ENCODE measurements at places on chromosomes 16 and 17.

DNA sequence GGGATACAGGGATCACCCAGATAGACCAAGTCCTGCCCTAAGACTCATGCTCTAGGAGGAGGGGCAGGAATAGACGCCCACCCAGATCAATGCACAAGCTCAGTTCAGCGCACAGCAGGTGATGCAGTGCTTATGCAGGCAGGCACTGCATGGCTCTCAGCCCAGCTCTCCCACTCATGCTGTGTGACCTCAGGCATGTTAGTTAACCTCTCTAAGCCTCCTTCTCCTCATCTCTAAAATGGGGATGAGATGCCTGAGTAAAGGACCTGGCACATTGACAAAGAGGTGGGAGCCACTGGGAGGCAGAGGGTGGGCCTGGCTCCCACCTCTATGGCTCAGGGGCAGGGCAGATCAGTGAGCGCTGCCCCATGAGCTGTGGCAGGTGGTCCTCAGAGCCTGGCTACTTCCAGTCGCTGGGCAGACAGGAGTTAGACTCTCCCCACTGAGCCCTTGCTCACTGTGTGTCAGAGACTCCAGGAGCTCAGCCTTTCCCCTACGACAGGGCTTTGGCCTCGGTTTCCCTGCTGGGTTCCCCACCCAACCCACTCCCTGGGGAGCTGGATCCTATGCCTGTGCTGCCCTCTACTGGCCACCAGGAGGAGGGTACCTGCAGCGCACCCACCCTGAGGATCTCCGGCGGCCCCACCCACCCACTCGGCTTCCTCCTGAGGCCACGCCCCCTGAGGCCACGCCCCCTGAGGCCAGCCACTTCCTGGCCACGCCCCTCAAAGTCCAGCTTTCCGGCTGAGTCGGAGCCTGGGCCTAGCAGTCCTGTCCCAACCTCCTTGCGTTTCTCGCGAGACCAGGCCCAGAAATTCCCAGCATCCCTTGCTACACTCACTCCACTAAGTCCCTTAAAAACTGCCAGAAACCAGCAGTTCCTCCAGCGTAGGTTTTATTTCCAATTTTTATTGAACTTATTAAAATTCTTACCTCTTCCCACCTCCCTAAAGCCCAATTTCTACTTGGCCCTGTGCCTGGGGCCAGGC is 196.1 kb downstream of the GSG1L start:
- peak; percentile 2 for DNase-seq

DNA sequence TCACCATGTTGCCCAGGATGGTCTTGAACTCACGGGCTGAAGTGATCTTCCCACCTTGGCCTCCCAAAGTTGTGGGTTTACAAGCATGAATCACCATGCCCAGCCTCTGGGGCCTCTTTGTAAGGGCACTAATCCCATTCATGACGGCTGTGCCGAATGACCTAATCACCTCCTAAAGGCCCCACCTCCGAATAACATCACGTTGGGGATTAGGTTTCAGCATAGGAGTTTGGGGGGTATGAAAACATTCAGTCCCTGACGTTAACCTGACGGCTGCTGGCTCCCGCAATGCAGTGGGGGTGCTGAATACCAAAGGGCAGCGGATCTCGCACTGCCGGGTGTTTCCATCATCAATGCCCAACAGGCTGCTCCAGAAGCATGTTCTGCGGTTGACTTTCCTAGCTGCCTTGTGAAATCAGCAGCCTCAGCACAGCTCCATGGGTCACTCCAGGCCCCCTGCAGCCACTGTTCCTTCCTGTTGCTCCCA is 120.8 kb upstream of the SEC14L1 start:
- peak; percentile 16 for DNase-seq

DNA sequence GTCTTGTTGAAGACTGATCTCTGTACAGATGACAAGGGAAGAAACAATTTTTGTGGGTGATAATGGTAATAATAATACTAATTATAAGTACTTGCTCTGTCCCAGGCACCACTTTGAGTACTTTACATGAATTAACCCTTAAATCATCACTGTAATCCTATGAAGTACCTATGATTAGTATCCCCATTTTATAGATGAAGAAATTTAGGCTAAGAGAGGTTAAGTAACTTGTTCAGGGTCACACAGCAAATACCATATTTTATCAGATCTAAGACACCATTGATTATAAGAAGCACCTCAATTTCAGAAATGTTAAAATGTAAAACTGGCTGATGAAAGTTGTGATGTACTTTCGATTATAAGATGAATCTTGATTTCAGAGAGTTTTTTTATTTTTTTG is 18.6 kb downstream of the TADA2A start:
- DNase-seq, result no peak

DNA sequence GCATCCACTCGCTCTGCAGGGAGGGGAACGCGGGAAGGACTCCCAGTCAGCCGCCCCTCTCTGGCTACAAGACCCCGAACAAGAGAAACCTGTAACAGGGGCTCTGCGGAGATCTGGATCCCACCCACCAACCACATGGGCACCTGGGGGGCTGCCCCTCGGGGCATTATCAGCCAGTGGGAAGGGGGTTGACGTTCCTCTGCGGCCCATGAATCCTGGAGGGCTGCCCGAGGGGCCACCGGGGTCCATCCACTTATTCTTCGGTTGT is 1.8 kb upstream of the PCGF2 start:
- DNase-seq, result no peak

DNA sequence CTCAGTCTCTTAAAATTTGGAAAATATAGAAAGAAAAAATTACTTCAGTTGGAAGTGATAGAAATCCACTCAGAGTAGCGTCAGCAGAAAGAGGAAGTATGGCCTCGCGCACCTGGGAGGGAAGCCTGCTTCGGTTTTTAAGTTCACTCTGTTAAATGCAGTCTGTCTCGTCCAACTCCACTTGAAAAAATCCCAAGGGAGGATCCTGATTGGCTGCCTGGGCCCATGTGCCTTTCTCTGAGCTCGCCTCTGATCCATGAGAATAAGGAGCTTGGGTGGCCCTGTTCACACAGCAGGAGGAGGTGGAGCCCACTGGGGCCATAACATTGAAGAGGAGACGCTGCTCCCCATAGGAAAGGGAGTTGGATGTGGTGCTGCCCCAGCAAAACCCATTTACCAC is 40.7 kb downstream of the DNAJA2 start:
- DNase-seq, result no peak

DNA sequence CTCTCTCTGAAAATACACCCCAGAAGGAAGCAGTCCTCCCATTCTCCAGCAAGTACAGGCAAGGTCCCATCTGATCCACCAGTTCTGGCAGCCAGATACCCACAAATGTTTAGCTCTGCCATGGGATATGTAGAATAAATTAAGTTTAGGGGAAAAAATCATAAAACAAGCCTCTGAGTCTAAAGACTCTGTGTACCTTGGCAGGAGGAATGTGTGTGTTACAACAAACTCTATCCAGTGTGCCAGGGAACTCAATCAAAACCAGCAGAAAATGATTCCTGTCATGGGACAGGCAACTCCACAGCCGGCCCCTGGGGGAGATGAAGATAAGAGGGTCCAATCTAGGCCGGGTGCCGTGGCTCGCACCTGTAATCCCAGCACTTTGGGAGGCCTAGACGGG is 73.4 kb downstream of the MRM3 start:
- no peak for DNase-seq

DNA sequence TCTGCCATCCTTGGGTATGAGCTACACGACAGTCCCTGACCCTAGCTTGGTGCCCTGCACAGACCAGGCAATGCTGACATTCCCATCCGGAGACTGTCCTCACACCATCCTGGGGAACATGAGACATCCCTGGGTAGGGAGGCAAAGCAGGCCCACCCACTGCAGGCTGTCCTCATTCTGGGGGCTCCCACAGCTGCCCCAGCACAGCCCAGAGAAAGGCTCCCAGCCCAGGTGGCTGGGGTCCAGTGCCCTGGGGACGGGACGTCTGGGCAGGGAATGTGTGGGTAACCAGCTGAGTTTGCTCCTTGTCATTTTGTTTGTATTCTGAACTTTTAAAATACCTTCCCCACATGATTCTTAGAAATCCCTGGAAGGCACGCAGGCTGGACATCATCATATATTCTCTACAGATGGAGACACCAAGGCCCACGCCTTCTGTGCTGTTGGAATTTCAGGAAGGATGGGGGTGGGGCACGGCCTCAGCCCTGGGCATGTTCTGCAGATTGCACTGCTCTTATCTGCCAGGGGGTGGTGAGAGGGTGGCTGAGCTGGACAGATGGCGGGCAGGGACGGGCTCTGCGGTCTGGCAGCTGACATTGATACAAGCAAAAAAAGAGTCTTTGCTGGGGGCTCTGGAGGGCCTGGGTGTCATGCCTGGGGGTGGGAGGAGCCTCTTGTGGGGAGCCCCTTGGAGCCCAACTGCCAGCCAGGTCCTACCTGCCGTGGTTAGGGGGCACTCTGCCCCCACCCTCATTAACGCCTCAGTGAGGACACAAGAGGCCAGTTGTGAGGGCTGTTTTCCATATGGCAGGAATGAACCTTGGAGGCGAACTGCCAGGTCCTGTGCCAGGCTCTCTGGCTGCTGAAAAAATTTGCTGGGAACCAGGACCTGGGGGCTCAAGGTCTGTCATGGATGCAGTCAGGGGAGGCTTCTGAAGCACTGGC is 28.4 kb downstream of the LRRC75A start:
- no peak for DNase-seq

- no peak for DNase-seq
These were observed 19.7 kb downstream of the SDK2 start for GRCh38 chr17:73624496-73624988.

DNA sequence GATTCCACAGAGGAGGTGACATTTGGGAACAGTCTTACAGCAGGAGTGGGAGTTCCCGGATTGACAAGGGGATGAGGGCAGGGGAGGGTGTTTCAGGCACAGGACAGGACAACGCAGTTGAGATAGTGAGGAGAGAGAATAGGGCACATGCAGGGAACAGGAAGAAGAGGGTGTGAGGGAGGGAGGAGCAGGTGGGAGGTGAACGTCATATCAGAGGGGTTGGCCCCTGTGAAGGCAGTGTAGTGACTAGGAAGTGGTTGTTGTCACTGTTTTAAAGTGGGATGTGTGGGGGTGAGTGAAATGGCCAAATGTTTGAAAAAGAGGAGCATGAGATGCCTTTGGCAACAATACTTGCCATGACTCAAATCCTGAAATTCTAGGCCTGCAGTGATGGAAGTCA is 12.2 kb downstream of the PRKCB start:
- DNase-seq, result no peak

DNA sequence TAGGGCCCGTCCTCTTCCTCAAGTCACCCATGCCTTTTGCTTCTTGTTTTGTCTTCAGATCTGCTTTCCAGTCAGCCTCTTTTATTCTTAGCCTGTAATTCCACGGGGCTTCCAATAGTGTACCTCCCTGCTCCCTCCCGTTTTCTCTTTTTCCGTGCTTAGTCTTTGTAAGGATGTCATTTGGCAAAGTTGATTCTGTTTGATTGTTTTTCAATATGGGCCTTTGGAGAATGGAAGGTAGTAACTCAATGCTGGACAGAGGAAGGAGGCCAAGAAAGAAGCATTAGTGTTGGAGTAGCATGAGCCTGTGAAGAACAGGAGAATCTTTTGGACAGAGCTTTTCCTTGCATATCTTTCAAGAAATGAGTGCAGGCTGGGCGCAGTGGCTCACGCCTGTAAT is 6.5 kb downstream of the WWP2 start:
- DNase-seq, result no peak

GRCh38 chr17:77364941-77365583 is 224.3 kb downstream of the SEC14L1 start:
- DNase-seq, result no peak

- no peak for DNase-seq
These were observed 26.4 kb downstream of the DUS2 start for GRCh38 chr16:68049449-68049848.

GRCh38 chr16:53911513-53911912 is 207.6 kb downstream of the FTO start:
- DNase-seq, result peak; percentile 22

DNA sequence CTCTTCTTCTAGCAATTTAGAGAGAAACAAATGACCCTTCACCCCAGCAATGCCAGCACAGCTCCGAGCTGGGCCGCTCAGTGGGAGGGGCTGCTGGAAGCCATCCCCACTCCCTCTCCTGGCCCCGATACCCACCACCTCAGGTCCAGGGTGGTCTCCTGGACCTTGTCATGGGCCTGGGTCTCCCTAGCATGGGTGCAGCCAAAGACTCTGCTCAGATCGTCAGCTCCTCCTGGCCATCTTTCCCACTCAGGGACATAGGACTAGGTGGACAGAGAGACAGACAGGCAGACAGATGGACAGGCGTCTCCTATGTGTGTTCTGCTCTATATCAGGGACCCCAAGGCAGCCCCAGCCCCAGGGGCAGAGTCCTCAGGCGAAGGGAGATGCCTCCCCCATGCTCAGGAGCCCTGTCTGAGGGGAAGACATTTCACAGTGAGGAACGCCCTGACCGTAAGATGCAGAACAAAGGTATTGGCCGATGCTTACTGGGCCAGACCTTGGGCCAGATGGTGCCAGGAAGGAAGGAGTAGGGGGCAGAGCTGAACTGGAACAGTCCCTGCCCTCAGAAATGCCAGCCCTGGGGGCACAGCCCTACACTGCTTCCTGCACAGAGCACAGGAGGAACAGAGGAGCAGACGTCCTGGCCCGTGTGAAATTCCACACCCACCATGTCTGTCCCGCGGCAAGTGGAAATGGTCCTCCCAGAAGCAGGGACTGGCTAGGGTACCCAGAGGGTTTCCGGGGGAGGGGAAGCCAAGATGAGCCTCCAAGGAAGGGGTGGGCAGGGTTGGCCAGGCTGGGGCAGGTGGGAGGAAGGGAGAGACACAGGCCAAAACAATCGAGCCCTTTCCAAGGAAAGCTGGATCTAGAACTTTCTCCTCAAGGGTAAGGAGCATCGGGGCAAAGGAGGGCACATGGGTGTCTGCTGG is 13.0 kb downstream of the PITPNM3 start:
- no peak for DNase-seq

DNA sequence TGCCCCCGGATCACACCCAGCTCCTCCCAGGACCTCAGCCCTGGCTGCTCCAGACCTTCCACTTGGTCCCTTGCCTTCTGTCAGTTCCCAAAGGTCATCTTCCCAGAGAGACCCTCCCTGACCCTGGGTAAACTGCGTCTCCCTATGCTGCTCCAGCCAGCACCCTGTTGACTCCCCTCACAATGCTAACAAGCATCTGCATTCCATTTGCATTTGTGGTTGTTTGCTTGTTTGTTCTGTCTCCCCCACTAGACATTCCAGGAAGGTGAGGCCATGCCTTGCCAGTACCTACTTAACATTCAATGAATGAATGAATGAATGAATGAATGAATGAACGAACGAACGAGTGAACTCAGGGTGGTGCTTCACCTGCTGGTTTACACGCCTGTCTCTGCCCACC is 171.2 kb downstream of the WSCD1 start:
- no peak for DNase-seq

DNA sequence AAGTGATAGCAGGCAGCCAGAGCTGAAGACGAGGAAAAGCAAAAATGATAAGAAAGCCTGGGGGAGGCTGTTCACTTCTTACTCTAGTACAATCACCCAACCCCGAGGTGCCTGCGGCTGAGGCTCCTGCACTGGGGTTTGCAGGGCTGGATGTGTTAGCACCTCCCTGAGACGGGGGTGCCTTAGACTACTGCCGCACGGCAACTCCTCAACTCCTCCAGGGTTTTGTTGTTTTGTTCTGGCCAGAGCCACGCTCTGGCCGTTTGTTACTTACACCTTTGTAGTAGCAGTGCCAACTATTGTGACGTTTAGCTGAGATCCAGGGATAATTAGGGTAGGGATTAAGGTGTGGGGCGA is 51.5 kb downstream of the LDHD start:
- no peak for DNase-seq

Data from stromal cell of bone marrow (primary cell).